Activated naive CD8-positive, alpha-beta T cell treated with anti-CD3 and anti-CD28 coated beads, Interleukin-2, amount 10 ng/mL, durations not matched to agents 7 days and 5 days (primary cell): ENCODE measurements at places on chromosomes 6 and 20. TPM values are rescaled to one million over a fixed set of nuclear protein-coding genes. Genes with fewer than 3 reads are reported as not detected.

Gene PTPRA
- total RNA-seq: 68.8 TPM

Gene NKX2-2
- total RNA-seq: not detected

Gene KCNK16
- total RNA-seq: not detected

Gene MCM3
- 182 TPM for total RNA-seq

Gene OXT
- total RNA-seq: 0.68 TPM

Gene TPX2
- 114 TPM for total RNA-seq

Gene SLC13A3
- total RNA-seq: 0.30 TPM

Gene TGM3
- not detected for total RNA-seq

Gene WFDC10B
- not detected for total RNA-seq

Gene HTR1B
- not detected for total RNA-seq

Gene VSX1
- not detected for total RNA-seq

Gene HS3ST5
- not detected for total RNA-seq

Gene SLC2A10
- total RNA-seq: not detected

Gene C20orf141
- not detected for total RNA-seq

- no peak for DNase-seq
Measured at GRCh38 chr6:91447530-91448254, 860.8 kb upstream of the MAP3K7 start.

DNA sequence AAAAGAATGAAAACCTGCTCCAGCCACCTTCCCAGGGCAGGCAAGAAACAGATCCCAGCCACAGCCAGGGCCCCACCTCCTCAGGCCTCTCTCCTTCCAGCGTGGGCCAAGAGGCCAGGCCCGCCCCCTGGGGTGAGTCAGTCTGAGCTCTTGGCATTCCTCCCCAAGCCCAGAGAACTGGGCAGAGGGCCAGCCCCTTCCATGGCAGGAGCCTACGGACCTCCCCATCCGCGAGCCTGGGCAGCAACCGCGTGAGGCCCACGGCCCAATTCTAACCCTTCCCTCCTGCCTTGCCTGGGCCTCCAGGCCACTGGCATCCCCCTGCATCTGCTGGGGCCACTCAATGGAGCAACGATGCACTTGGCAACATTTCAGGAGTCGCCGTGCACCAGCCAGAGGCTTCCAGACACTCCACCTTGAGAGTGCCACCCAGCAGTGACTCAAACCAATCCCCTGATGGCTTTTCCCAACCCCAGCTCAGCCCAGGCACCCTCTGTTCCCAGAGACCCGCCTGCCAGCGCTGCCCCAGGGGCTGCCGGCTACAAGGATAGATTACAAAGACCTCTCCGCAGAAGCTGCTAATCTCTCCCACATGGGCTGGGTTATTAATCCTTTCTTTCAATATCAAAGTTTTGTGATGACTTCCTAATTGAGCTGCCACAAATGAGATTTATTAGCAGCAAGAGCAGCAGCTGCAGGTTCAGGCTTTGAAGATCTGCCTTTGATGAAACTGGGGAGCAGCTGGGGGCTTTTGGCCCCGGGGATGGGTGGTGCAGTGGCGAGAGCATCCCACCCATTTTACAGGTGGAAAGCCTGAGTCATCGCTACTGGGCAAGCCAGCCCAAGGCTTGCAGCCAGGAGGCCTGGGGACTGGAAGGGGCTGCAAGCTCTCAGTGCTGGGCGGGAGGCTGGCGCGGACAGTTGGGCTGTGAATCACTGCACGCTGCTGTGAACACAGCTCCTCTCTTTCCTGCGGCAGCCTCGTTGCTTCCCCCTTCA lies 85.7 kb downstream of the NFATC2 start:
- no peak for DNase-seq

DNA sequence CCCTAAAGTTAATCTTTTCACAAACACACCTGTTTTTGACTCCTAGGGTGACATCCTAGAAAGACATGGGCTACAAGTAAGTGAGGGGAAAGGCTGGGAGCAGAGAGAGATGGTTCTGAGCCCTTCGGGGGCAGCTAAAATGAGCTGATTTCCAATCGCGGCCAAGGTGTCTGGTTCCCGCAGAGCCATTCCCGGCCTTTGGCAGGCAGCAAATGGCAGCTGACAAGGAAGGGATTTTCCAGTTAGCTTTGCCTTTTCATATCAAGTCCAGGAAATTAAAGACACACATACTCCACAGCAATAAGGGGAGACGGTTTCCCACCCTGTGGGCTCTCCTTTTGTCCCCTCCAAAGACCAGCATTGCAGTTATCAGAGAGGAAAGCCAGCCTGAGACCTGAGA lies 228.5 kb downstream of the ZMYND8 start:
- no peak for DNase-seq

DNA sequence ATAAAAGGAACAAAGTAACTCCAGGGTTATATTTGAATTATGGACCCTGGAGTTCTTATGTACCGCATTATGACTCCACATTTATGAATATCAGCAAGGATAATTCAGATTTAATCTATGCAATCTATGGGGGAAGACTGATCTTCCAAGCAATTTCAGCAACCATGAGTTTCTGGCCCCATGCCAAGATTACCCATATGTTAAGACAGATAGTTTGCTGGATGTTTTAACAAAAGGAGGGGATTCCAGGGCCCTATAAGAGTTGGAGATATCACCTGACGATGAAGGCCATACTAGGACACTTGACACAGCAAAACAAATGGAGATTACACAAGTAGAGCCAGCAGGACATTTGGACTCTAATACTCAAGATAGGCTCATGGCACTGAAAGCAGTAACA lies 45.9 kb upstream of the PLN start:
- DNase-seq: no peak

DNA sequence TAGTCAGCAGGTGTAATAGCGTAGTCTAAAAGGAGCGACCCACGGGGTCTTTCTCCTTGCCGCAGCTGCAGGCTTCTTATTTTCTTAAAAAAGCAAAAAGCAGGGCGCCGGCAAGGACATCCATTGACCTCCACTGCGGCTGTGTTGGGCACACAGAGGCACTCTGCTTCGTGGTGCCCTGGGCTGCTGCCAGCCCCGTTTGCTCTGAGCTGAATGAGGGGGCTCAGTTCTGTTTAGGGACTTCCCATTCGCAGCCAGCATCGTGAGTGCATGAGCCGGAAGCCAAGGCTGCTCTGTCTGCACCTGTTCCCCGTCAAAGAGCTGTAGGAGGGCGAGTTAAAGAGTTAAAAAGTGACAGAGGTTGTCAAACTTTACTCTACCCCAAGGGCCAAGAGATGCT lies 1.7 kb upstream of the SLC22A2 start:
- no peak for DNase-seq

- no peak for DNase-seq
Measured at GRCh38 chr6:882084-882598, 189.2 kb upstream of the EXOC2 start.

GRCh38 chr6:13339863-13340630 lies 11.7 kb upstream of the TBC1D7 start:
- DNase-seq: no peak

DNA sequence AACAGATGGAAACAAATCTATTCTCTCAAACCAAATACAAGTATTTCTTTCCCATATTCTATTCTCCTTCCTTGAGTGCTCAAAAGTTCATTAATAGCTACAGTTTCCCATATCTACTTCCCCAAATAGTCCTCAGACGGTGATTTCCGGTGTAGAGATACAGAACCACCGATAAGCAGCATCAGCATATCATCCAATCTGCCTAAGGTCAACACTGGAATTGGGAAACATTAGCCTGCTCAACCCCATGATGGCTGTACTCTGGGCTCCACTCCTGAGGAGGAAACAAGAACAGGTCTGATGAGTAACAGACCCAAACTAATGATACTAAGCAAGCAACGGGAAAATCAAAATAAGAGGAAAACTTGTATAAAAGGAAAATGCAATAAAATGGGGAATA lies 115.6 kb downstream of the EPB41L2 start:
- DNase-seq: no peak

DNA sequence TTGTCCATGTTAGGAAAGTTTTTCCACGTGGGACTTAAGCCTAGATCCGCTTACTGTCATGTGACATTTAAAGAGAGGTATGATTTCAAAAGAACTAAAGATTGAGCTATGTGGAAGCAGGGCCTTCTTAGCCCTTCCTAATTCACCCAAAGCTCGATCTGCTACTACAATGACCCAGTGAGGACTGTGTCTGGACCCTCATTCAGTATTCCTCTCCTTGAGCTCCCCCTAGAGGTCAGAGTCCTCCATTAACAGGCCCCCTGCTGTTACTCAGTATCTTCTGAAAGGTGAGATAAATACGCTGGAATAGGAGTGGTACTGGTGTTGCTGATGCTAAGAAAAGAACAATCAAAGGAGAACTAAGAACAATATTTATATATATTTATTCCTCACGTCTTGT lies 414.0 kb downstream of the GJA1 start:
- no peak for DNase-seq

DNA sequence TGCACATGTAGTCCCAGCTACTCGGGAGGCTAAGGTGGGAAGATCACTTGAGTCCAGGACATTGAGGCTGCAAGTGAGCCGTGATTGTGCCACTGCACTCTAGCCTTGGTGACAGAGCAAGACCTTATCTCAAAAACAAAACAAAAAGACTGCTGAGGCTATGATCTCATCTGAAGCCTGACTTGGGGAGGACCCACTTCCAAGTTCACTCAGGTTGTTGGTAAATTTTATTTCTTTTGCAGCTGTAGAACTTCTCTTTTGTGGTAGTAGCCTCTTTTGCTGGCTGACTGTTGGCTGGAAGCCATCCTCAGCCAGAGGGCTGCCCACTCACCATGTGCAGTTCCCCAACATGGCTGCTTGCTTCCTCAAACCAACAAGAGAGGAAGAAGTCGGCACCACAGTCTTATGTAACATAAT lies 36.8 kb upstream of the ME1 start:
- no peak for DNase-seq

GRCh38 chr6:139361211-139361610 lies 13.2 kb downstream of the CITED2 start:
- DNase-seq: no peak

DNA sequence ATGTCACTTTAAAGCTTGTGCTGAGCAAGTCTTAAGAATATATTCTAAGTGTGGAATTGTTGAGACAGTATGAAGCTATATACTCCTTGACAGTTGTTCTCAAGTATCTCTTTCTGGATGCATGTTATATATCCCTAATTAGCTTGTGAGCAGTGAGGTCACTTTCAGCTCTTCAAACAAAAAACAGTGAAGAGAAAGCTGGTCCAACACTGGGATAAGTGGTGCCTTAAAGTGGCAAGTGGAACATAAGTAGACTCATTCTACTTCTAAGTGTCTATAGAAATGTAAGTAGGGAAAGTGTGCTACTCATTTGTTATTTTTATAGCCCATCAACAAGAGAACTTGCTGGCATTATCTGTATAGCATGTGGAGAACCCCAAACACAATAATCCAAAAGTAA lies 133.1 kb upstream of the BACH2 start:
- DNase-seq: no peak

- DNase-seq: no peak
Measured at GRCh38 chr6:150118627-150119026, 24.2 kb upstream of the PPP1R14C start.

- DNase-seq: no peak
Measured at GRCh38 chr6:36721369-36722140, 23.9 kb downstream of the RAB44 start.

DNA sequence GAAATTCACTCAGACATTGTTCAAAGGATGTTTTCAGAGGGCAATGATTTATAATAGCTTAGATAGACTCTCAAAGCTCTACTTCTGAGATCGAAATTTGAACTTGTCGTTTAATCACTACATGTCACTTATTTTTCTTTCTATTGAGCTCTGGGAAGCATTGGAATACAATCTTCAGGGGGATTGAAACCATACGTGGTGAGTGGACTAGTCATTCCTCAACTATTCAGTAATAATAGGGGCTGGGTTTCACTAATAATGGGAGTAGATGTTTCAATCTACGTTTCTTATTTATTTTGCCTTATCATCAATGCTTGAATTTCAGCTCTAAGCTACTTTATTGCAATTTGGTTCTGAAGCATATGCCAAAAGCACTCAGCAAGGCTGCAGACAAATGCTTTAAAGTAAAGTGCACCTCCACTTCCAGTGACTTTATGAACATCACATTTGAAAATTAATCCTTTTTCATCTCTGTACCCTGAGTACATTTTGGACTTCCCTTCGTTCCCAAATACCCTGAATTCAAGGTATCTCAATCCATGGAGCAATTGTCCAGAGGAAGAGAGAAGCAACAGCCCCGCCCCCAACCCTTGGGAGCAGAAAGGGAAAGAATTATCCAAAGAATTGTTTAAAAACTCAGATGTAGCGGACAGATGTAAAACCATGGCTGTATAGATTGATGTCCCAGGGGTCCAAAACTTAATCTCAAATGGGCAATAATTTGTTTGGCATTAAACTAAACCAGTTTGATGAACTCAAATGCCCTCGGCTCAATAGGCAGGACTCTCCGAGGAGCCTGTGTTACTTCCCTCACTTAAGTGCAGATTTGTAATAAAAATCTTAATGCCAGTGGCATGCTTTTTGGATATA lies 68.1 kb downstream of the HFE start:
- no peak for DNase-seq

DNA sequence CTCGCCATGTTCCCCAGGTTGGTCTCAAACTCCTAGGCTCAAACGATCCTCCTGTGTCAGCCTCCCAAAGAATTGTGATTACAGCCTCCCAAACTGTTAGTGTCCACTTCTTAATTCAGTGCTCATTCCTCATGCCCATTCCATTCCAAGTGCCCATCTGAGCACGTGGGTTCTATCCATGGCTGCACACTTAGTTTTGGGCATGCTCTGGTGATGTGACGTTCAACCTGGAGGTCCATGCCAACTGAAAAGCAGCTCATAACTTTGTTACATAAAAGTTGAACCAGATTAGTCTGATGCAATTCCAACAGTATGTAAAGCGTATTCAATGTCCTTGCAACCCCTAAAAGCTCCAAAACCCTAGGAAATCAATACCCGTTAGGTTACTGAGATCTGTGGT lies 11.5 kb downstream of the SNX9 start:
- no peak for DNase-seq

DNA sequence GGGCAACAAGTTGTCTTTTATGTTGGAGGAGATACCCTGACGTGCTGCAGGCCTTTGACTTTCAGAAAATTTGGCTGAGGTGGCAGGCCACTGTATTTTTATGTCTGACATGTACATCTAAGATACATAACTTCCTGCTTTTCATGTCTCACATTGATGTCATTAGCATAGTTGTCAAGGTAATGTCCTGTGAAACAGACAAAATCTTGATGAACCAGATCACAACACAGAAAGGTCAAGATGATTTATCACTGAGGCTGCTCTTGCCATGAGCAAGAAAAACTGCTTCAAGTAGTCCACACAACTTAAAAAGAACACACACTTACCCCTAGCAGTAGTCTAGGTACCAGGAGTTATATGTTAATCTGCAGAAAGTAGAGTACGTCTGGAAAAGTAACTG lies 50.2 kb upstream of the GNRH2 start:
- DNase-seq: no peak

DNA sequence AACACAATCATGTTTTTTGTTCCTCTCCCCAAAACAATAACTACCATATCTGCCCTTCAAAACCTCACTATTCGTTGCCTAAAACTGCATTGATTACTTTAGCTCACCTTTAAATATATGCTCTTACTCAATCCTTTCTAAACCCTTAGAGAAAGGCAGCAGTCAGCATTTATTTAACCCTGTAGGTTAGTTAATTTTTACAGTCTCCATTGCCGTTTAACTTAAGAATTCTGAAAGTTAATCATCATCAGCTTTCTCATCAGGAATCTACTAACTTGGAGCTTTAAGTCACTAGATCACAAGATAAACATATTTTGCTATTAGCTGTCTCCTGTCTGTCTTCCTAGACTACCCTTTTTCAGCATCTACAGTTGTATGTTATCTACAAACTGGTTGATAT lies 991.9 kb downstream of the EPHA7 start:
- DNase-seq: no peak
